ENCODE measurements at places on chromosomes 5 and 9.

DNA sequence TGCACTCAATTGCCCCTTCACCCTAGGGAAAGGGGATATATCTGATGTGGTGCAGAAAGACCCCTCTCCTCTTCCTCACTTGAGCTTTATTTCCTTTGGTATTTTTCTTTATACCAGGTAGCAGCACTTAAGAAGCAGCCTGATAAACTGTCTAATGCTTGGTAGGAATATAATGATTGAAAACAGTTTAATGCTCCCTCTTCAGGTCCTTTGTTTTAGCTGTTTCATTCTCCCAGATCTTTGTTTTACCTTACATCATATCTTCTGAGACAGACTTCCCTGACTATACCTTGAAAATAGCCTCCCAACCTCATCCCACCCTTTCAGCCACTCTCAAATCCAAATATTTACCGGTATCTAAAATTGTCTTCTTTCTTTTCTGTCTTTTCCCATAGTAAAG is 87.9 kb downstream of the NUDT12 start:
- DNase-seq, result peak; percentile 23

DNA sequence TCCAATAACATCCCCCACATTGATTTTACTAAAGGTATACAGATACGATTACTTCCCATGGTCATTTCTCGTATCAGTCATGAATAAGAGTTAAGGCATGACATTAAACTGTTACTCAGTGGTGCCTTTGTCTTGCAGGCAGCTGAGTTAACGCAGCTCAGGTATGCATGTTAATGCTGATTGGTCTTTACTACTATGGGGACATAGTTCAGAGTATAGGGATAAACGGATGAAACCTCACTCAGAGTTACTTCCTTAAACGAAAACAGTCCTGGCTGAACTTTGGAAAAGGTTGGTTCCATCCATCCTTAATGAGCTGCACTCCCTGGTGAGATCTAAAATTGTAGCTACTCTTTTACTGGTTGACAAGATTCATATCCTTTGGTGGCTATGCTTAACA is 87.0 kb downstream of the ACTL7B start:
- no peak for DNase-seq

GRCh38 chr5:50856401-50857119 is 190.1 kb downstream of the PARP8 start:
- no peak for DNase-seq

DNA sequence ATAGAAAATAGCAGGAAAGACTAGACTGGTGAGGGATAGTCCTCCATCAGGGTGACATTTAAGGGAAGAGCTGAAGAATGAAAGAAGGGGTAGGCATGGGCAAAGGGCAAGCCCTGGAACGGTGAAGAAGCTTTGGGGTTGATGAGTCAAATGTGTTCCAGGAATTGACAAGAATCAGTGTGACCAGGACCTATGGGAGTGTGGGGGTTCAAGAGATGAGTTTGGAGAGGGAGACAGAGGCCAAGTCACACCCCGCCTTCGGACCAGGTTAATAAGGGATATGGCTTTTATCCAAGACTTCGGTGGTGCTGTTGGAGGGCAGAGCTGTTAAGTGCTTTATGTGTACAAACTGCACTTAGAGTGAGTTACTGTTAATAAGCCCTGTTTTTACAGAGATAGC is 920 bp downstream of the PMPCA start:
- DNase-seq, result no peak

DNA sequence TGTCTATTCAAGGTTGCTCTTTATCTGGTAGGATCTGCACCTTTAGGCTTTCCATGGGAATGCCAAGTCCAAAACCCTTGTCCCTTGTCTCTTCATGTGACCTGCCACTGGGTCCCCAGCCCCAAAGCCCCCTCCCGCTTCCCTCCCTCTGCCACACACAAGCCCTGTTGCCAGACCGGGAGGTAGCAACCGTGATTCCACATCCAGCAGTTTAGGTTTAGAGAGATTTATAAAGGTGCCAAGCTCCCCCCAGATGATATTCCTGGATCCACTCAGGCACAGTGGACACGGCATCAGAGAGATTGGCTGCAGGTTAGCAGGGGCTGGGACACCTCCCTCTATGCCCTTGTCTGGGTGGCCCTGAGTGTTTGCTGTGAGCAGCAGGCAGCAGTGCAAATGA is 504.7 kb downstream of the CCDC171 start:
- no peak for DNase-seq
